ENCODE measurements at places on chromosomes 2 and 18.

DNA sequence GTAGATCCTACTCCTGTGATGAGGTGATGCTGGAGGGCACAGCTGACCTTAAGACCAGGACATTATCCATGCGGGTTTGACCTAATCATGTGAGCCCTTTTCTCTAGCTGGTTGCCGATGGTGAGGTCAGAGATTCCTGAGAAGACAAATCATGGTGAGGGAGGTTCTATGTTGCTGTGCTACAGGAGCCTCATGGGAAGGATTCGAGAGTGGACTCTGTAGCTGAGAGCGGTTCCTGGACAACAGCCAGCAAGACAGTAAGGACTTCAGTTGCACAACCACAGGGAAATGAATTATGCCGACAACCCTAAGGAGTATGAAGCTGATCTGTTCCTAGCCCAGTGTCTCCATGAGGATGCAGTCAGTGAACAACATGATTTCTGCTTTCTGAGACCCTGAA is 80.4 kb downstream of the EPB41L3 start:
- DNase-seq, result peak; percentile 18

GRCh38 chr2:41966431-41966893 is 81.4 kb upstream of the PKDCC start:
- peak; percentile 99 for DNase-seq

GRCh38 chr2:235497096-235497495 is 3.3 kb downstream of the AGAP1 start:
- no peak for DNase-seq

DNA sequence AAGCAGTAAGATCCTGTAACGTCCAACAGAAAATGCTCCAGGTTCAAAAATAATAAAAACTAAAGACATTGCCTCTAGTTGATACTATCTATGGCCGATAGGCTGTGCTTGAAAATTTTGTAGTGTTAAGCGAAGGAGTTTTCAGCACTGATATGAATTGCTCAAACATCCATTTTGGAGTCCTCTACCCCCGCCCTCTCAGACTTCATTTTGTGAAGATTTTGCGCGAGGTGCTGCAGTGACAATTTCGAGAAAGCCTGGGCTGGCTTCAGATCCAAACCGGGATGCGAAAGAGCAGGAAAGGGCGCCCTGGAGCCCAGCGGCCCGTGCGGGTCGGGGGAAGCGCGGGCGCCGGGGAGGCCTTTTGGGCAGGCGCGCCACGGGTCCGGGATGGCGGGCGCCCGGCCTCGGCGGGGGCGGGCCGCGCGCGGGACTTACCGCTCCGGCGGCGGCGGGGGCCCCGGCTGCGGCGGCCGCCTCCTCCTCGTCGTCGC is 1.8 kb downstream of the SP3 start:
- peak; percentile 77 for DNase-seq
